NCI-H1105 treated with DMSO at 0.1 percent for 48 hours (cell line): ENCODE measurements at places on chromosomes 6 and 20.

DNA sequence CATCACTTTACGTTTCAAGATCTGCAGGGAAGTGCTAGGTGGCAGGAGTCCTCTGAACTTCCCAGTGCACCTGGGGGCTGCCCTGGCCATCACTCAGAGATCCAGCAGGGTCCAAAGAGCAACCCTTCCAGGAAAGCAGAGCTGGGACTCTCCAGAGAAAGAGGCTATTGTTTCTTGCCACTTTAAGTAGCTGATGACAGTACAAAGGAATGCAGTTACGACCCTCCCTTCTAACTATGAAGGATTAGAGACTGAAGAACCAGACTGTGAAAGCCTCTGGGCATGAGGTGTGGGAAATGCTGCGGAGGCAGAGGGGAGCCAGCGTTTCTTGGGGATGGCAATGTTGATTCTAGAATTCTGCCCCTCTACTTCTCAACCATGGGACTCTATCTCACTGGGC, 189.1 kb upstream of the SUPT3H start:
- no peak for DNase-seq

DNA sequence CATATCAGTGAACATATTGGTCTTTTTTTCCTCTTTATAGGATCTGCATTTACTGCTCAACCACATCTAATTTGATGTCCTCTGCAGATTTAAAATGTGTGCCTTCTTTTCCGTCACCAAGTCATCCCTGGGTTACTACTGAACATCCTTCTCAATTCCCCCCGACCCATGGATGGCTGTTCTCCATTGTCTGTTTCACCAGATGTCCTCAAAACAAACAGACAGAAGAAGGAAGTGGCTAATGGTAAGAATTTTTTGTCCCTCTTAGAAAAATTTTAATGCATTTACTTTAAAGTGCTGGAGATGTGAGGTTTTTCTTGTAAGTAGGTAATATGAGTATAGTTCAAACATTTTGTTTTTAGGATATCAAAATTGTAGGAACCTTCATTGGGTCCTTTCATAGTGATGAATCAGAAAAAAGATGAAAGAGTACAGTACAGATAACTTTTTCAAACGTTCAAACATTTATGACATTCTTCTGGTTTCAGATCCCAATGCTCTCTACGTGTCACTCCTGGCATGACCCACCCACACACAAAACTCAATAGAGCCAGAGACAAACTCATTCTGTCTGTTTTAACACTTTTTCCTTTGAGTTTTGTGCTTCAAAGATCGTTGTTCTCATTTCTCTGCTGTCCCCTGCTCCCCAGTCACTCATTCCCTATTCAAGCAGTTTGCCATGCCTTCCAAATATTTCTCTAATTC, 276.4 kb downstream of the PRL start:
- no peak for DNase-seq

- no peak for DNase-seq
Measured at GRCh38 chr6:162493917-162494316, 233.6 kb downstream of the PRKN start.

DNA sequence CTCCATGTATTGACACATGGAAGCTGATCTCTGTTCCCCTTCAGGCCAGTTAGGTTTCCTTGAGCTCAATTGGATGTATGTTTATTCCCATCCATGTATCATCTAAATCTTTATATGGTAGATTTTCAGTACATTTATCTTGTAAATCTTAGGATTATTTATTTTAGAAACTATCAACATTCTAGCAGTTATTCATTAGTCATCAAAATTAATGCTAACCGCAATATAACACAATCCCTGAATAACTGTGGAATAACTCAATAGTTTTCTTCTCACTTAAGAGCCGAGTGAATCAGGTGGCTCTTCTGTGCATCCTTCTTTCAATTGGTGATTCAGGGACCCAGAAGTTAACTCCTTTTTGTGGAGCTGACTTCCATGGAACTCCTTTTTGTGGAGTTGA, 15.5 kb upstream of the TBX18 start:
- DNase-seq: no peak

DNA sequence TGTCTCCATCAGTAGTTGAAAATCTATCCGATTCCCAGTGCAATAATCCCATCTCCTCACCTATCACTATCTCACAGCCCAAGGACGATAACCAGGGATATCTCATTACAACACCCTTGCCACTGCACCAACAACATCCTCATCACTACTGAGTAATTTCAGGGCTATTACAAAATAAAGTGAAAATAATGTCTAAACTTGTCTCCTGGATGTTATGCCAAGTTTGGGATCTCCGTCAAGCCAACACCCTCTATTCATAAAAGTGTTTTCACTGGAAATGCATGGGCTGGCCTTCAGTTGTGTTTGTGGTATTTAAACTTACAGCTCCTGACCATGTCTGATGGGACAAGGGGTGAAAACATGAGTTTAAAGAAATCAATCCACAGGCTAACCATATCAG, 42.0 kb upstream of the STMND1 start:
- DNase-seq: no peak

DNA sequence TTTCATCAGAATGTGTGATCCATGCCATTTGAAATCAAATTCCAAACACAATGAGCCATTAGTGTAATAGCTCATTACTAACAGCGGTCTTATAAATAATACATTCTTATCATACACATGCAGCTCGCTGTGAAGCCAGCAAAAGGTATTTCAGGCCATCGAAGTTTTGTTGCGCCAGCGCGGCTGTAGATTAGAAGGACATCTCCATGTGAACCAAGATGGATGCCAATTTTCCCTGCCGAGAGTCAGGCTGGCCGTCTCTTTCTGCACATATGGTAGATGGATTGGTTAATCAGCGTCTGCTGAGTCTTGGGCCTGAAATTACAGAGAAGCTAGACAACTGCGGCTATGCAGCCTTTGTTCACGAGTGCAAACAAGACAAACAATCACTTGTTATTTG, 44.1 kb downstream of the CFAP61 start:
- no peak for DNase-seq

GRCh38 chr6:32152769-32153563, 975 bp upstream of the PPT2 start:
- no peak for DNase-seq
